ENCODE measurements at places on chromosomes 1 and 21. TPM values are rescaled to one million over a fixed set of nuclear protein-coding genes. Genes with fewer than 3 reads are reported as not detected.

KLHL21 gene
- 44.3 TPM for total RNA-seq

RIPPLY3 gene
- total RNA-seq, result not detected

ITLN2 gene
- total RNA-seq, result not detected

CLCA4 gene
- total RNA-seq, result not detected

IVL gene
- not detected for total RNA-seq

PAQR7 gene
- total RNA-seq, result 18.3 TPM

PADI1 gene
- not detected for total RNA-seq

SMIM1 gene
- 20.1 TPM for total RNA-seq

TENT5C gene
- total RNA-seq, result 0.25 TPM

VASH2 gene
- total RNA-seq, result 0.68 TPM

ISG15 gene
- 213 TPM for total RNA-seq

VWA5B1 gene
- total RNA-seq, result not detected

S100A5 gene
- 1.5 TPM for total RNA-seq

LCE3B gene
- total RNA-seq, result not detected

KCND3 gene
- total RNA-seq, result not detected

PLPPR4 gene
- total RNA-seq, result 47.3 TPM
